Glomerular endothelial cell (primary cell): ENCODE measurements at places on chromosomes 3 and 15. TPM values are rescaled to one million over a fixed set of nuclear protein-coding genes. Genes with fewer than 3 reads are reported as not detected.

DNA sequence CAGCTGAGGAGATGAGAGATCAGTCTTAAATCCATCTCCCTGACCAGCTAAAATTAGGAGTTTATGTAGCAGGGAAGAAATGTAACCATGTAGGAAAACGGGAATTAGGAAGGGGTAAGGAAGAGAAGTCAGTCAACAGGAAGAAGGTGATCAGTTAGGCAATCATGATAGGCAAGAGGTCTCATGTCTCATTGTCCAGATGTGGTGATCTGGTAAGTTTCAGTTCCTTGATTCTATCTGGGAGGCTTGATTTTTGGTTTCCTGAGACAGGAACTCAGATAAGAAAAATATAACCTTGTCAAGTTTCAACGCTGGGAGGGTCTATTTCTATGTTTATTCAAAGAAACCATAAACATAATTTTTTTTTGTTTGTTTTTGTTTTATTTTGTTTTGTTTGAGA, 40.3 kb upstream of the TBC1D5 start:
- no peak for DNase-seq

- DNase-seq, result no peak
Measured at GRCh38 chr3:10178892-10179291, 14.2 kb downstream of the IRAK2 start.

DNA sequence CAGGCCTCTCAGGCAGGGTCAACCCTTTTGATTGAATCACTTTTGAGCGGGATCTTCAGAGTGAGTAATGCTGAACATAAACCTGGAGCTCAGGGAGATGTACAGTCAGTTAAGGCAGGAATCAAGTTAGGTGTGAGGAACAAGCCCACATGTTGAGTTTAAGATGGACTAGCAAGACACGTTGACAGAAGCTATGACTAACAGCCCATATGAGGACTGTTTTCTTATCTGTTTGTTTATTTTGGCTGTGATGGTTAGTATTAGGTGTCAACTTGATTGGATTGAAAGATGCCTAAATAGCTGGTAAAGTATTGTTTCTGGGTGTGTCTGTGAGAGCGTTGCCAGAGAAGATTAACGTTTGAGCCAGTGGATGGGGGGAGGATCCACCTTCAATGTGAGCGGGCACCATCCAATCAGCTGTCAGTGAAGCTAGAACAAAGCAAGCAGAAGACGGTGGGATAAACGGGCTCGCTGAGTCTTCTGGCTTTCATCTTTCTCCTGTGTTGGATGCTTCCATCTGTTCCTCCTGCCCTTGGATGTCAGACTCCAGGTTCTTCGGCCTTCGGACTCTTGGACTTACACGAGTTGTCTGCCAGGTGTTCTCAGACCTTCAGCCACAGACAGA, 232.3 kb upstream of the STAC start:
- DNase-seq, result no peak

Gene ZPLD1
- total RNA-seq, result 0.10 TPM in 1 of 2 replicates, not detected in the other

- DNase-seq, result no peak
Measured at GRCh38 chr3:134334901-134335280, 39.4 kb downstream of the AMOTL2 start.

GRCh38 chr3:11159421-11159904, 5.2 kb downstream of the HRH1 start:
- DNase-seq, result no peak

DNA sequence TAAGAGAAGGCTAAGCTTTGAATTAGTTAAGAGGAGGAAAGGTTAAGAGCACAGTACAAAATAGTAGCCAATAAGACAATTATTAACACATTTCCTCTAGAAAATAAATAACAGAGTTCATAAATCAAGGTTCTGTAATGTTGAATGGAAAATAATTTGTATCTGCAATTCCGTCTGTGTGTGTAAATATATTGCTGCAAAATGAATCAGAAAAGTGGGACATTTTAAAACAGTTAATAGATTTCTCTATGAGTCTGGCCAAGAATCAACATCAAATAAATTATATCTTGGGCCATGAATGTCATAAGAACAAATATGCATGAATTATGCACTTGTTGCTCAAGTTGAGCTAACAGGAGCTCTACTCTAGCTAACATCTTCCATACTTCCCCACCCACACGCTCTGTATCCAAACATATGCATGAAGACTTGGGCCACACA, 14.2 kb upstream of the SUCNR1 start:
- no peak for DNase-seq

Gene SLC2A2
- not detected in 2 replicates for total RNA-seq

Gene NEO1
- total RNA-seq, result 2.2 and 2.7 TPM in 2 replicates

Gene STRIT1
- total RNA-seq, result not detected in 2 replicates

GRCh38 chr3:141795276-141795675, 32.1 kb downstream of the GRK7 start:
- DNase-seq, result no peak

Gene SNX22
- total RNA-seq, result 0.64 TPM in 1 of 2 replicates, not detected in the other

DNA sequence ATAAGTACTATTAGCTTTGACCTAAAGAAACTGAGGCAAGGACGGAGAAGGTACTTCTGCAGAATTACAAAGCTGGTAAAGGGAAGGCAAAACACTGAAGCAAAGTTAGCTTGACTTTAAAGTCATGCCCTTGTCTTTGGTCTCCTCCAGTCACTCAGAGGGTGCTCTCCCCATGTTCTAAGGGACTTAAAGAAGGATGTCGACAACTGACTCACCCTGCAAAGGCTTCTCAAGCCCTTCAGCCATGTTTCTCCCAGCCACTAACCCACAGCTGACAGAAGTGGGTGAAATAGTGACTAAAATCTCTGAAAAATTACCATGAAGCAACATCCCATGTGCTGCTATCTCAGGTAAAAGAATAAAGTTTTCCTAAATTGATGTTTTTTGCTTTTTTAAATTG, 46.4 kb downstream of the SUCLG2 start:
- no peak for DNase-seq

GRCh38 chr3:141482245-141482922, 4.4 kb upstream of the RASA2 start:
- no peak for DNase-seq

Gene ALS2CL
- 7.8 and 13.5 TPM in 2 replicates for total RNA-seq

DNA sequence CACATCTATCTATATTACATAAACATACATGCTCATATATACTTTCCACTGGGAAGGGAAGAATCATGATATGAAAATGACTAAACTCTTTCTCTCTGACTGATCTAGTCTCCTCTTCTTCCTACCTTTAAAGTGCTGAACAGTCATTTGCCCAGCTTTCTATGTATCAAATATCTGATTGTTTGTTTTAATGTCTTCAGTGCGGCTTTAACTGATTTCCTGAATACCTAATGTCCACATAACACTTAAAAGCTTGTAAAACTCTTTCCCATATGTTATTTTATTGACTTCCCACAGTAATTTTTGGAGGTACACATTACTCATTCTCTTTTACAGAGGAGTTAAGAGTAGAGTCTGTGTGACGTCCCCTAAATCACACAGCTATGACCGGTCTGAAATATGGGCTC, 28.2 kb downstream of the CPOX start:
- no peak for DNase-seq
